ENCODE measurements at places on chromosomes 3 and 15.

GRCh38 chr3:138361561-138361971 lies 13.2 kb downstream of the MRAS start:
- no peak for DNase-seq

DNA sequence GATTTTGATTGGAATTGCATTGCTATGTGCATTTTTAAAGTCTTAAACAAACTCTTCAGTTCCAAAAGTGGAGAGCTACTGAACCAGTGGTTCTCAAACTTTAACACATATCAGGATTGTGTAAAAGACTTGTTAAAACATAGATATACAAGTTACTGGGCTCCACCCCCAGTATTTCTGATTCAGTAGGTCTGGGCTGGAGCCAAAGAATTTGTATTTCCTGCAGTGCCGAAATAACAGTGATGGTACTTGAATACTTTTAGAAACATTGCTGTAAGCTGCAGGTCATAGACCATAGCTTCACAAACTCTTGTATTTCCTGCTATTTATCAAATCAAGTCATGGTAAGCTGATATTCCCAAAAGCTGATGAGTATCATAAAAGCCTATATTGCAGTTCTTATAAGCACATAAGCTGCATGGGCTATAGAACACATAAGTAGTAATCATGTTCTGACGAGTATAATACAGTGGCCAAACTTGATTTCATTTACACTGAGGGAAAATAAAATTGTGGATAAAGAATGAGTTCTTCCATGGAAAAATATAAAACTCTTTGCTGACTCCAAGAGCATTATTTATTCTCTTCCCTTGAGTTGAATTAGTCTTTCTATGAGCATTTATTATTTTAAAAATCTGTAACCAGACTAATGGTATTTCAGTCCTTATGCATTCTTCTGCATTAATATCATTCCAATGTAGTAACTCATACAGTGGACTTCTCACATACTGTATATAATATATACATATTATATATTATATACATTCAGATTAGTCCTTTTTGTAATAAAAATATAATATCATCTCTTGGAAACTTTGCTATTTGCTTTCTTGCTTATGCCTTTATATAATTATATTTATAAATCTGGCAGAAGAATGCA lies 550.5 kb upstream of the AGTR1 start:
- DNase-seq: no peak

DNA sequence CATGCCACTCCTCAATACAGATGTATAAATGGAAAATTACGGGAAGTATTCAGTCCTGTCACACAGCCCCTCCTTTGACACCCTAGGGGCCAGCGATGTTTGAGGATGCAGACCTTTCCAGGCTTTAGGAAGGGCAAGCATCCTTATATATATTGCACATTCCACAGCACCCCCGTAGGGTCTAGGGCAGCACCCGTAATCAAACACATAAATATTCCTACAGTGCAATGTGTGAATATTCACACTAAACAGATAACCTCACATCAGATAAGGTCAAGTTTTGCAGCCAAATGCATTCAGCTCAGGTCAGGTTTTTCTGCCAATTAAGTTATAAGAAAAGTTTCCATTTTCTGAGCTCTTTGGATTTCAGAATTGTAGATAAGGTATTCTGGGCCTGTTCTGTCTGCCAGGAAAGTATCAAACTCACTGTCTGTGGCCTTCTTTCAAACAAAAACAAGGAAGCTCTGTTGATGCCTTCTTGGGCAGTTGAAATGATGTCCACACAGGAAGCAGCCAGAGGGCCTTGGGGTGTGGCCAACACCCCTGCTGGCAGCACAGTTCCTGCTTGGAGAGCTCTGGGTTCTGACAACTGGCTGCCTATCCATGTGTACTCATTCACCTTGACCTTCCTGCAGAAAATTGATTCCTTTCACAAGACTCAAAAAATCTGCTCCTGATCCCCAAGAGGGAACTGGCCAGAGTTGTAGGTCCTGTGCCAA lies 427.0 kb downstream of the NTRK3 start:
- DNase-seq: no peak

DNA sequence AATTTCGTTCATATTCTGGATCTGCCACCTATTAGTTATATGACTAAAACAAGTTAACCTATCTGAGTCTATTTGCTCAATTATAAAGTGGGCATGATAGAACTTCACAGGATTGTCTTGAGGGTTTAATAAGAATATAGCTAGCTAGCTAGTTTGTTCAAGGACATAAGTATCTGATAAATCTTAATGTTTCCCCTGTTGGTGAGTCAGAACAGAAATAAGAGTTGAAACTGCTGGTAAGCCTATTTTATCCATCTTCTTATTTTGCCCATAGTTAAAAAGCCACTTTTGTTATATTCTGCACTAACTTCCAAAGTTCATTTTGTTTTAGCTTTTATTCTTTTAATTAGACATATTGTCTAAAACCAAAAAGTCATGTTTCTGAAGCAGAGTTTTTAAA lies 9.4 kb downstream of the SELENOT start:
- no peak for DNase-seq

- no peak for DNase-seq
Measured at GRCh38 chr3:8457039-8457438, 44.6 kb upstream of the LMCD1 start.

- no peak for DNase-seq
Measured at GRCh38 chr15:96549136-96549535, 218.6 kb downstream of the NR2F2 start.

DNA sequence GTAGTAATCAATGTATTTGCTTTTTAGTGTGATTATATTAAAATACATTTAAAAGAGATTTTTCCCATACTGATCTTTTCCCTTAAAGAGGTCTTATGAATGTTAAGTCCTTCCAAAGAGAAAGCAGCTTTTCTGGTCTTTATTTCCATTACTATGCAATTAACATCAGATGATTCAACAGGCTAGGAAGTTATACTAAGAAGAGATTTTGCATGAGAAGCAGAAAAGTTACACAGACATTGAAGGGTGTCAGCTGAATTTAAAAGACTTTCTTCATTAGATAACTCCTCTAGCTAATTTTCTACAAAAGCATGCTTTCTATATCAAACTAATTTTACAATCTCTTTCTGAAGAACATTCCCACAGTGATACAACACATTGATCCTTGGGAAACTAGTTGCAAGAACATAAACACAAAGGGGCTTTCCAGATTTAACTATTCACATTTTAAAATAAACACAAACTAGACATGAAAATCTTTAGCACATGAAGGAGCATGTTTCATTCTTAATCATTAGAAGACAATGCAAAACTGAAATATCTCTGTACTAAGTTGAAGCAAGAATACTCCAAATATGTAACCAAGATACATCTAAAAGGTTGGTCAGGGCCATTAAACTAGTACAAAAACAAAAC lies 965.8 kb downstream of the ROBO1 start:
- DNase-seq: no peak

GRCh38 chr15:36815786-36816185 lies 236.4 kb downstream of the CDIN1 start:
- no peak for DNase-seq

- no peak for DNase-seq
Measured at GRCh38 chr3:179961703-179962078, 75.0 kb downstream of the PEX5L start.

All from iPS DF 6.9 (cell line).